H9 (cell line): ENCODE measurements at places on chromosomes 2 and 18.

DNA sequence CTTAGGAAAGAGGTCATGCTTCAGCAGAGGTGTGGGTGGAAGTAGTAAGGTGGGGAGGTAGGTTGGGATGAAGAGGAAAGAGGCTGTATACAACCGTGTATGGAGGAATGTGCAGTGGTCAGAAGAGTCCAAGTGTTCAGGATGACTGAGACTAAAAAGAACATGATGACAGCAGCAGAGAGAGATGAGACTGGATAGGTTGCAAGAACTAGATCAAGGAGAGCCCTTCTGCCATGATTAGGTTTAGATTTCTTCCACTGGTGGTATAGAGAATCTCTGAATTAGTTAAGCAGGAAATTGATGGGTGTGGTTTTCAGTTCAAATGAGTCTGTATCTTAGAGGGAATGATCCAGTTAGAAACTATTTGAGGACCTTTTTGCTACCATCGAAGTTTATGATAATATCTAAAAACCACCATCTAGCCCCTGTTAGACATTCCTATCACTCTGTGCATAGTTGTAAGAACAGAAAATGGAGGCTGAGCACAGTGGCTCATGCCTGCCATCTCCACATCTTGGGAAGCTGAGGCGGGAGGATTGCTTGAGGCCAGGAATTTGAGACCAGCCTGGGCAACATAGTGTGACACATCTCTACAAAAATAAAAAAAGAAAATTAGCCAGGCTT, 221.0 kb downstream of the LTBP1 start:
- no peak for DNase-seq

- DNase-seq: no peak
Observed at GRCh38 chr2:242098445-242099128, 229.1 kb downstream of the RTP5 start.

- no peak for DNase-seq
Observed at GRCh38 chr2:51812138-51812866, 780.4 kb upstream of the NRXN1 start.

- no peak for DNase-seq
Observed at GRCh38 chr2:237453671-237454070, 33.4 kb upstream of the MLPH start.

- DNase-seq: no peak
Observed at GRCh38 chr2:237637429-237638135, 10.2 kb downstream of the LRRFIP1 start.

- DNase-seq: peak; percentile 72
Observed at GRCh38 chr18:5890331-5891183, 4.8 kb downstream of the TMEM200C start.

DNA sequence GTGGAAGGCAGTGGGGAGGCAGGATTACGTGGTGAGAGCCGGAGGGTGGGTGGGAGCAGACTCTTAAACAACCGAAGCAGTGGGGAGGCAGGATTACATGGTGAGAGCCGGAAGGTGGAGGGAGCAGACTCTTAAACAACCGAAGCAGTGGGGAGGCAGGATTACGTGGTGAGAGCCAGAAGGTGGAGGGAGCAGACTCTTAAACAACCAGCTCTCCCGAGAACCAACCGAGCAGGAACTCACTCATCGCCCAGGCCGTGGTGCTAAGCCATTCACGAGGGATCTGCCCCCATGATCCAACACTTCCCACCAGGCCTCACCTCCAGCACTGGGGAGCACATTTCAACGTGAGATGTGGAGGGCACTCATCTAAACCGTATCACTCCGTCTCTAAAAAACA, 87.7 kb downstream of the RTP5 start:
- DNase-seq: no peak

- DNase-seq: peak; percentile 43
Observed at GRCh38 chr2:86337244-86337835, at the start of gene REEP1. Gene REEP1, minus strand, starts transcription at chr2:86337626. Its CDS starts 116 bp downstream, at chr2:86337510.

DNA sequence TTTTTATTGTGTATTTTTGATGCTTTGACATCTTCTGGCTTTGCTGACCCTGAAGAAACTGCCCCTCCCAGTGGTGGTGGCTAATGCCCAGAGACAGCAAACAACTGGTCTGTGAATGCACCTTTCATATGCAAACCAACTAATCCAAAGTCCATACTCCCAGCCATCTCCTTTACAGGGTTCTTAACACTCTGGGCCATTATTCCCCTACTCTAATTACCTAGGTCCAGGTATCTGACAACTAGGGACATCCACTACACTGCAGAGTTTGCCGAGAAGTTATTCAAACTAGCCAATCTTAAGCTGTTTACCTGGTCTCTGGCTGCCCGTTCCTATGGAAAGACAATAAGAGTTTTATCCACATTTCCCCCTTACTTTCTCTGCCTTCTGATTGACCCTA, 73.6 kb downstream of the FSHR start:
- DNase-seq: peak; percentile 53

GRCh38 chr2:69616755-69617154, 26.8 kb downstream of the AAK1 start:
- no peak for DNase-seq

- no peak for DNase-seq
Observed at GRCh38 chr2:46241344-46241743, 55.9 kb upstream of the EPAS1 start.

GRCh38 chr2:191158193-191158592, 7.4 kb upstream of the STAT4 start:
- no peak for DNase-seq

DNA sequence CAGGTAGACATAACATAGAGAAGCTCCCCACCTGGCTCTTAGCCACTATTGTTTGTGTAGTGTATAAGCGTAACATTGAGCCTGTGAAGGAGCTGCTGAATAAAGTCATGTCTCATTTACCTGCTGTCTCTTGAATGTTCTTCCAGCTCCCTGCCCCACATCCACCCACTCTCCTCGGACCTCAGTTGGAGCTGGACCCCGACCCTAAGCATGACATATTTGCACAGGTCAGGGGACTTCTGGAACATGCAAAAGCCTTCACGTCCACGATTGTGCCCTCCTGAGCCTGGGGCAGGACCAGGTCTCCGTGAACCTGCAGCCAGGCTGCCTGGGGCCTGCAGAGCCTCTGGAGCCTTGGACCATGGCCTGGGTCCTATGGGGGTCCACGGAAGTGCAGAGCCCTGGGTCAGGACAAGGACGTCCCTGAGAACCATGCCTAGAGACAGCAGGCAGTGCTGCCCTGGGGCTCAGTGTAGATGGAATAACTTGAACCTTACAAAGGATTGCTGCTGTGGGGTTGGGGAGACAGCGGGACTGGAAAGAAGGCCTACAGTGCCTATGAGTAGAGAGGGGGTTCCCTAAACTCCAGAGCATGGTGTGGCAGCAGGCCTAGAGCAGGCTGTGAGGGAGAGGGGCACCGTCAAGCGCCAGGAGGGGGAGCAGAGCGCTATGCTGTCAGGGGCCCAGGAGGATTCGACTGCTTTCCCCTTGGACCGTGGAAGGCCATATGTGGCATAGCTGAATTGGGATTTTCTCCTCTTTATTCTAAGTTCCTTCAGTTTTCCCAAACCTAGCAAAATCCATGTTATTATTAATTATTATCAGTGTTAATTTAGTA, 99.9 kb upstream of the ZNF236 start:
- no peak for DNase-seq

GRCh38 chr2:1559589-1560175, 146.4 kb downstream of the TPO start:
- DNase-seq: no peak

DNA sequence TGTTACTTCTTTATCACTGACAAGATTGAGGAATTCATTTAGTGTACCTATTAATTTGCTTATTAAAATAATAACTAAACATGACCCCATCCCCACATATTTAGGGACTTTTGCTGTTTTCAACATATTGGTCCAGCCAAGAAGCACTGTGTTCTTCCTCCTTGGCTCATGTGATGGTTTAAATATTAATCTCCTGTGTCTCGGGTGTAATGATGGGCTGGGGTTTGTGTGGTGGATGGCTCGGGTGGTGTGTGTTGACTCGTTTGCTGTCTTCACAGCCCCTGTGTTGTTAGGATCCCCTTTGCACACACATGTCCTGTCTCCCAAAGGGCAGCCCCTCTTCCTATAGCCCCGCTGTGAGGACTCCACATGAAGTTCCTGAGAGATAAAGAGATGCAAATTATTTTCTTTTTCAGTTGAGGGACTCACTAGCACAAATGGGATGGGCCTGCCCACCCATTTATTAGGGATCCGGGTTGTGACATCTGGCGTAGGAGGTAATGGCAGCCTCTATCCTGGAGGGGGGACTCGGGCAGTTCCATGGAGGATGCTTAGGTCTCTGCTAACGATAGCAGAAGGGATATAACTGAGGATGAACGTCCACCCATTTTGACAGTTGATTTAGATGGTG, 53.4 kb downstream of the FHOD3 start:
- DNase-seq: no peak

DNA sequence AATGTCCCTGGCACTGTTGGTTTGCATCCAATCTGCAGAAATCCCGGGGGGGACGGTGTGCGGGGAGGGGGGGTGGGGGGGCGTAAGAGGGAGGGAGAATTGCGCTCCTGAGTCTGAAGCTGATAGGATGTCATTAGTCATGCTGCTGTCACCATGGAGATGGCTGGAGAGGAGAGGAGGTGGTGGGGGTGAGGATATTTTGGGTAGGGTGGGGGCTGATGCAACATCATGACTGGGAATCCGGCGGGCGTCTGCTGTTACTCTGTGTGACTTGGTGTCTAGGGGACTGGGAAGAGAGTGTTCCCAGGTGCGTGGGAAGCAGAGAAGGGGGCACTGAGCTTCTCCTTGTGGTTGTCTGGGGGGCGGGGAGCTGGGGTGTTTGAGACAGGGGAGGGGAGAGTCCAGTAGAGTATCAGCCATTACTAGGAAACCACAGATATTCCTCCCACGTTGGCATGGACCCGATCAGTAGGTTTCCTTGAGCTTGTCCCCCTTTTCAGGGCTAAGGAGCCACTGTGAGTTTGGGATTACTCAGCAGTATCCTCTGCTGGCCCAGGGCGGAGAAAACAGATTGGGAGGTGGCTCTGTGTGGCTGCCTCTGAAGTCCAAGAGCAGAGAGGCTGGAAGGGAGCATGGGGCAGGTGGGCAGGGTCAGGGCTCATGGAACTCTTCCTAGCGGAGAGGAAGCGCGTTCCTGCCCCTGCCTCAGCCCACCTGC, 18.9 kb downstream of the TET3 start:
- DNase-seq: peak; percentile 48

DNA sequence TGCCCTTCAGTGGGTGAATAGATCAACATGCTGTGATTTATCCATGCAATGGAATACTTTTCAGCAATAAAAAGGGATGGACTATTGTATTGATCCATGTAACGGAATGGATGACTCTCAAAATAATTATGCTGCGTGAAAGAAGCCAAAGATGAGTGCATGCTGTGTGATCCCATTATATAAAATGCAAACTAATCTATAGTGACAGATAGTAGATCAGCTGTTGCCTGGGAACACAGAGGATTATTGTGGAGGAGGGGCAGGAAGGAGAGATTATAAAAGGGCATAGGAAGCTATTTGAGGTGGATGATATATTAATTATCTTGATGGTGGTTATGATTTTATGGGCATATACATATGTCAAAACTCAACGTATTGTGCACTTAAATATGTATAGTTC, 55.5 kb upstream of the ADAM23 start:
- DNase-seq: no peak

GRCh38 chr2:190636361-190636760, 12.5 kb upstream of the NAB1 start:
- DNase-seq: no peak

DNA sequence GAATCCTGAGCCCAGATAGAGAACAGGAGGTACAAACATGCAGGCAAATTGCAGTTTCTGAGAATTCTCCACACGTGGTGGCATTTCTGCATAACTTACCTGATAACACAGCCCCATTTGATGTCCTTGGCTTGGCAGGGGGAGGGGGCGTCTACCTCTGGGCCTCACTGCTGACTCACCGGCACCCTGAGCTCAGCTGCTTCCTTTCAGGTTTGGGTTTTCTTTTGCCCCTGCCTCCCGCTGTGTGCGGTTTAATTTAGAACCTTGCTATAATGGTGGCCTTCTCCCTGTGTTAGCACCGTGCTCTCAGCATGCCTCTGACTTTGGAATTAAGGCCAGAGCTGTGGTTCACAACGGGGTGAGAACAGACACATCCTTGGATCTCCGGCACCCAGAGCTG, 4.4 kb downstream of the CTIF start:
- DNase-seq: peak; percentile 81

DNA sequence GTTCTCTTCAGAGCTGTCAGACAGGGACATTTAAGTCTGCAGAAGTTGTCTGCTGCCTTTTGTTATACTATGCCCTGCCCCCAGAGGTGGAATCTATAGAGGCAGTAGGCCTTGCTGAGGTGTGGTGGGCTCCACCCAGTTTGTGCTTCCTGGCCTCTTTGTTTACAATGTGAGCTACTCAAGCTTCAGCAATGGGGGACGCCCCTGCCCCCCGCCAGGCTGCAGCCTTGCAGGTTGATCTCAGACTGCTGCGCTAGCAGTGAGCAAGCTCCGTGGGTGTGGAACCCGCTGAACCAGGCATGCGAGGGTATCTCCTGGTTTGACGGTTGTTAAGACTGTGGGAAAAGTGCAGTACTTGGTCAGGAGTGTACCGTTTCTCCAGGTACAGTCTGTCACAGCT, 24.0 kb upstream of the PAIP2B start:
- peak; percentile 55 for DNase-seq

DNA sequence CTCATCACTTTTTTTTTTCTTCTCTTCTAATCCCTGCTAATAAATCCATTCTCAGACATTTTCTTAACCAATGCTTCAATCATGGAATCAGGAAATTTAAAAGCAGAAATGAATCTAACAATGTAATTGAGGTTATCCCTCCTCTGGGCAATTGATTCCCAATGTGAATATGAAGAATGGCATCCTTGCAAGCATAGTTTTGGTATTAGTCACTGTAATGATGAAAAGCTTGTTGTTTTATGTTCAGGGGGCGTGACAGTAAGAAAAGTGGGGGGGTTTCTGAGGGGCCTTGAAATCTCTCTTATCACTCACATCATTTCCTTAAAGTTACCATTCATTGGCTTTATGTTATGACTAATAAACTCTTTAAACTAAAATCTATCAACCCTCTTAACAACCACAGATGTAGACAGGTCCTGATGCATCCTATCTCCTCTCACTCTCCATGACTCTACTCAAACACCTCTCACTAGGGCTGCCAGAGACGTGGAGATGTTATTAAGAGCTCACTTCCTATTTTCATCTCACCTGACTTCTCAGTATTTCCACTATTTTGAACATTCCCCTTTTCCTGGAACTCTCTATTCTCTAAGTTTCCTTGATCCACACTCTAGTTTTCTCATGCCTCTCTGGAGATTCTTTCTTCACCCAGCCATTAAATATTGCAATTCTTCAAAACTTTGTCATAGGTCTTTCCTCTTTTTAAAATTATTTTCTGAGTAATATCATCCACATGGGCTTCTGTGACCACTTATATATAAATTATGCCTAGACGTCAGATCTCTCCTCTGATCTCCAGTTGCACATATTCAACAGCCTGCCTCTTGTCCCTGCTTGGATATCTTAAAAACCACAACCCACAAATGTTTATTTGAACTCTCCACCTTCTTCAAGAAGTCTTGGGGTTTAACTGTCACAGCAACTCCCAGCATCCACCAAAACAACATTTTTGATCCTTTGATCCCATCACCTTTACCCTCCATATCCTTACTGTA, 332.9 kb downstream of the CDH2 start:
- DNase-seq: no peak
